ENCODE measurements at places on chromosomes 1 and 21.

DNA sequence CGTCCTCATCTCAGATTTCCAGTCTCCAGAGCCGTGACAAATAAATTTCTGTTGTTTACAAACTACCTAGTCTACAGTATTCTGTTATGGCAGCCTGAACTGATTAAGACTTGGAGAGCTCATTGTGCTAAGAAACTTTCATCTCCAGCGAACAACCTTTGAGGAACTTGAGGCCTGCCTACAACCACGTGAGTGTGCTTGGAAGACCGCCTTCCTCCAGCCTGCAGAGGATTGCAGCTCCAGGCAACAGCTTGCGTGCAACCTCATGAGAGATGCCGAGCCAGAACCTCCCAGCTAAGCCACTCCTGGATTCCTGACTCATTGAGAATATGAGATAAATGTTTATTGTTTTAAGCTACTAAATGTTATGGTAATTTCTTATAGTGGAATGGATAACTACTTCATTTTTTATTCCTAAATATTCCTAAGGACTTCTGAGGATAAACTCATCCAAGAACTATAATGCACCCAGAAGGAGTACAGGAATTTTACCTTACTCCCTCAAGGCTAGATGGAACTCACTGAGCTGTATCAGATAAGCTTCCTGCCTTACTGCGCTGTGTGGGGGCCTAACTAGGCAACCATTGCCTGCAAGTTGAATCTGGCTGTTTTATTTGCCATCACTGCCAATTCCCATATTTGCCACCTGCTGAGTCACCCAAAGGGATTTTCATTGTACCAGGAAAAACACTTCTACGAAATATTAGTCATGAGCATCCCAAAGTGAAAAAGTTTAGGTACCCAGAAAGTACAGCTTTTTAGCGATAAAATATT is 17.6 kb downstream of the FAM177B start:
- DNase-seq: no peak

GRCh38 chr1:55353707-55354620 is 138.8 kb upstream of the USP24 start:
- DNase-seq: no peak

DNA sequence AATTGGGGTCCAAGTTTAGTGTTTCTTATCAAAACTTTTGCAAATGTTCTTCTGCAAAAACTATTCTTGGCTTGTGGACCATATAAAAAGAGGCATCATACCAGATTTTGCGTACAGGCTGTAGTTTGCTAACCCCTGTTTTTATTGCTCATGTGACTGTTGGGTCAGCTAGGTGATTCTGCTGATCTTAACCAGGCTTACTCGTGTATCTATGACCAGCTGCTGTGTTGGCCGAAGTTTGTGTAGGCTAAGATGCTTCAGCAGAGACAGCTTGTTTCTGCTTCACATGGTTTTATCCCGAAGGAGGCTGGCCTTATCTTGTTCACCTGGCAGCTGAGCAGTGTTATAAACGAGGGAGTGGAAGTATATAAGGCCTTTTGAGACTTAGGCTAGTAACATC is 38.2 kb downstream of the POU2F1 start:
- no peak for DNase-seq

- peak; percentile 26 for DNase-seq
These were observed 26.0 kb downstream of the ATF6 start for GRCh38 chr1:161791904-161792655.

GRCh38 chr1:197330213-197330612 is 62.2 kb downstream of the CRB1 start:
- DNase-seq: no peak

- DNase-seq: no peak
These were observed 17.9 kb downstream of the DBT start for GRCh38 chr1:100231721-100232120.

DNA sequence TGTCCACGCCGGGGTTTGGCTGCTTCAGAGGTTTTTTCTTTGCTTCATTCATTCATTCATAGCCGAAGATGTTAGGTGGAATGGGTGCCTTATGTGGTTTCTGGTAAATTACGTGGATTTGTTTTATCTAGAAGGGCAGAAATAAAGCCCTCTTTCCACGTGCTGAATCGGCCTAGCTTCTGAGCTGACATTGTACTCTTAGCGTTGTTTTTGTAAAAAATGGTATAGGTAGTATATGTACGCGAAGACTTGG is 1.5 kb downstream of the GALNT2 start:
- DNase-seq: no peak
